Stimulated activated CD4-positive, alpha-beta T cell treated with anti-CD3 and anti-CD28 coated beads, TNF-alpha, amount 100 ng/mL, for 1 hour (primary cell): ENCODE measurements at places on chromosomes 5 and 9.

- no peak for DNase-seq
These were observed 312.2 kb downstream of the SPOCK1 start for GRCh38 chr5:137186759-137187461.

DNA sequence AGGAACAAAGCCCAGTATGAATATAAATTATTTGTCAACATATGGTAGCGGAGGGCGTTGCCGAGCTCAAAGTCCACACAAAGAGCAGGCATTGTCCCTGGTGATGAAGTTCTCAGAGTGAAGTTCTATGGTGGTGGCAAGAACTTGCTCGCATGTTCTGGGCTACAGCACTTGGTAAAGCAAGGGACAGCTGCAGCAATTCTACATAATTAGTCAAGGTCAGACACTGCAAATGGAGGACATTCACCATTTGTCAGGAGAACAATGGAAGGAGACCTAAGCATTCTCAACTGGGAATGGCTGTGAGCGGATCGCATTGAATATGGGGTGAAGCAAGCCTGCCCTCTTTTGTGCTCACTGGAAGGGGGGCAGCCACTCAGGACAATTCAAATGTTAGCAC lies 503.8 kb upstream of the ADAMTS16 start:
- no peak for DNase-seq

GRCh38 chr5:79588696-79589095 lies 23.5 kb upstream of the TENT2 start:
- DNase-seq = no peak

GRCh38 chr9:23117616-23118015 lies 671.0 kb downstream of the DMRTA1 start:
- DNase-seq = no peak

- DNase-seq = no peak
These were observed 1.3 kb downstream of the ASTN2 start for GRCh38 chr9:117413346-117414219.

GRCh38 chr5:5209089-5209488 lies 69.0 kb downstream of the ADAMTS16 start:
- no peak for DNase-seq

DNA sequence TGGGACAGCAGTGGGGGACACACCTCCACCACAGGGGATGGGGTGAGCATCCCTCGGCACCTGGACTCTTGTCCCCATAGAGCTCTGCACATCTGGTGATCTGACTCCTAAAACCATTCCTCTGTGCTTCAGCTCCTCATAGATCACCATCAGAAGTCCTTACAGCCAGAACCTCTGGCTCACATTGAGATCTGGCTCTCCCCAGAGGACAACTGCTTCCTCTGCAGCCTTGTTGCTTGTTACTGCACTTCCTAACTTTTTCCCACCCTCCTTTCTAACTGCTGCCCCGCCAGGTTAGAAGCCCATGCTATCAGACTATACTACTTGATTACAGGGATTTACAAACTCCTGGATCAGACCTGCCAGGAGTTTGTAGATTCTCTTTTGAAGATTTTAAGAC lies 64.5 kb downstream of the ARSB start:
- no peak for DNase-seq

- no peak for DNase-seq
These were observed 9.3 kb upstream of the CAST start for GRCh38 chr5:96652769-96653454.

- no peak for DNase-seq
These were observed 33.8 kb downstream of the ZNF131 start for GRCh38 chr5:43154469-43154868.

DNA sequence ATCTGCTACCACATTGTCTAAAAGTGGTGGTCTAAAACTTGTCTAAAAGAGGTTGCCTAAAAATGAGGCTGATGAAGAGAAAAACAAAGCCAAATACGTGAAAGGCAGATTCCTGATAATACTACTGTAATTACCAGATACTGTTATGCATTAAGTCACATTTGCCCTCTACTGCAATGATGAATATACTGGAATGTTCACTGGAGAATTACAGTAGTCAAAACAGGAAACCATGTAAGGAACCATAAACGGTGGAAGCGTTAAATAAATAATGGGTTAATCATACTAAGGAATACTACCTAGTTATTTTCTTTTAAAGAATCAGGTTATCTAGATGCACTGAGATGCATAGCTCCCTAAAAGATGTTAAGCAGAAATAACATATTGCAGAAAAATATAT lies 201.3 kb downstream of the MCTP1 start:
- no peak for DNase-seq

GRCh38 chr9:114478871-114479270 lies 26.4 kb downstream of the WHRN start:
- DNase-seq = no peak

- no peak for DNase-seq
These were observed 267.2 kb downstream of the RAB3C start for GRCh38 chr5:58849921-58850667.

GRCh38 chr5:88868468-88869068 lies 14.4 kb downstream of the MEF2C start:
- DNase-seq = no peak

GRCh38 chr5:78286290-78286689 lies 8.2 kb downstream of the AP3B1 start:
- no peak for DNase-seq

- no peak for DNase-seq
These were observed 7.3 kb downstream of the PRR7 start for GRCh38 chr5:177453852-177454396.

GRCh38 chr9:17528859-17529258 lies 50.0 kb upstream of the SH3GL2 start:
- DNase-seq = no peak
